ENCODE measurements at places on chromosomes 5 and 9.
A peak's percentile ranks its signal among the peaks of the same experiment; 100 is the strongest.

GRCh38 chr5:113900816-113901215 is 387.3 kb downstream of the YTHDC2 start:
- no peak for DNase-seq

DNA sequence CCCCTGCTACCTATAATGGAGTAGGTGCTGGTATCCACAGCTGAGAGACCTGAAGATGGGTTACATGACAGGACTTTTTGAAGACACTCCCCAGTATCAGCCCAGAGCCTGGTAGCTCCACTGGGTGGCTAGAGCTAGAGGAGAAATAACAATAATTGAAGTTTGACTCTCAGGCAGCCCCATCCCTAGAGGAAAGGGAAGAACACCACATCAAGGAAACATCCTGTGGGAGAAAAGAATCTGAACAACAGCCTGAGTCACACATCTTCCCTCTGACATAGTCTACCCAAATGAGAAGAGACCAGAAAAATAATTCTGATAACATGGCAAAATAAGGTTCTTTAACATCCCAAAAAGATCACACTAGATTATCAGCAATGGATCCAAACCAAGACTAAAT is 432.1 kb downstream of the CDH18 start:
- no peak for DNase-seq

DNA sequence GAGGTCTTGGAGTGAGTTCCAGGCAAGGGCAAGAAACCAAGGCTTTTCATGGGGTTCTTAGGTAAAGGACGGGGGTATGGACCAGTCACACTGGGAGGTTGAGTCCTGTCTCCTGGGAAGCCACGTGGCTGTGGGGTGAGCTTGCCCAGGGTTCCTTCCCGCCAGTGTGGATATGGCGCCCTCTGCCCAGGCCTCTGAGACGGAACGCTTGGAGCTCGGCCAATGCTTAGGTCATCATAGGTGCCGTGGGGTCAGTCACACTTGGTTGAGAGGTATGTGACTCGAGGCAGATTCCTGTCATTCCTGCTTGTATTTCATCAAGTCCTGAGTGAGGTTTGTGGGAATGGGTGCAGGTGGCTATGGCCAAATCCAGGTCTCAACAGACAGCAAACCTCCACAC is 46.2 kb downstream of the TENT4A start:
- peak; percentile 25 for DNase-seq

DNA sequence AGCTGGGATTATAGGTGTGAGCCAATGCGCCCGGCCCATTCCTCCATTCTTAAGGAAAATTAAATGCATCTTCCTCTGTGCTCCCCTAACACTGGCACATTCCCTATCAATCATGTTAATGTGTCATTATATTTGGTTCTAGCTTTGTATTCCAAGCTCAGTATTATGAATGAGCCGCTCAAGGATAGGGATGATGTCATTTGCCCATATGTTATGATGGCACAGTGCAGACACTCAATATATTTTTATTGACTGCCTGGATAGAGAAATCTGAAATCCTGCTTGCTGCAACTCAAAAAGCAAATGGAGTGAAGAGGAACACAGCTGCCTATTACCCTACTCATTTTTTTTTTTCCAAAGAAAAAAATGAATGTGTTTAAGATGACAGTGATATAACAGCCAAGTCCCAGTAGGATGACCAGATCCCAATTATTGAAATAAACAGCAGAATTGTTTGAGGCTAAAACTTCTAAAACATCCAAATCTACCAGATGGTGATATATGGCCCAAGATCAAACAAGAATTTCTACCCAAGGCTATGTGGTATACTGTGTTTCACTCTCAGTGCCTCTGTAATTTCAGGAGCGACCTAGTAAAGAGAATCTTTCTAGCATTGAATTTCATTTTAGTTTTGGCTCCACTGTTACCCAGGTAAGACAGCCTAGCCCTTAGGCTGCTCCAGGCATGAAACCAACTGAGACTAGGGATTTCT is 16.3 kb downstream of the SUSD1 start:
- no peak for DNase-seq

DNA sequence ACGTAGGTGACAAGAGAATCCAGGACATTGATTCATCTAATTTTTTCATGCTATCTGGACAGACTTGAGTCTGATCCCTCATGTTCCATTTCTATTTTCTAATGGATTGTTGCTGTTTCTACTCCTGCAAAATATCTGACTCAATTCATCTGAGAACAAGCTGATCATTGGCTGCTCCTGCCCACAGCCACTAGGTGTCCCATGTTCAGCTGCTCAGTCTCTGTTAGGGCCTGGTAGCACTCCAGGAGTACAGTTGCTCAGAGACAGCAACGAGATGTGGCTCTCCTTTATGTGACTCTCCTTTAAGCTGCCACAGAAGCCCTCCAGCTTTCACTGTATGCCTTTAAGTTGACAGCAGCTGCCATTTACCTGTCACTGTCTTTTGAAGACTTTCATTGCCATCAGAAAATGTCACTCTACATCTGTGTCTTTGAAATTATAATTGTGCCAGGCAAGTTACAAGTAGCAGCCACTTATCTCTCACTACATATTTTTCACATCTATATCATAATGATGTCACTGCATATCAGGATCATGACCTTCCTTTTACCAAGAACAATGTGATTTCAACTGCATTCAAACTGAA is 1944.2 kb upstream of the NUDT12 start:
- DNase-seq: peak; percentile 51

DNA sequence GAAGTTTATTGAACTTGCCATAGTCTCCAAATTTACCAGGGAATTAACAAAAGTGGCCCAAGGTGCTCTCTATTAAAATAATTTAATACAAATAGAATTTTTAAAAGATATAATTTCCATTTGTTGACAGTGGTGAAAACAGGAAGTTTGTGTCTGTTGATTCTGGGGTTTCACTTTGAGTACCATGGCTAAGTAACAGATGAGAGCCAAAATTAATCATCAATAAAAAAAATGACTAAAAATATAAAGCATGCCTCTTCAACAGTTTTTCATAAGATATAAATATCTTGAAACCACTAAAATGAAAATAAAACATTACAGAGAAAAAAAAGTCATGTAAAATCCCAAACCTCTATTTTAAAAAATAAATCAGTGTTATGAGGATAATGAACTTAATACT is 49.8 kb downstream of the SGCD start:
- no peak for DNase-seq

DNA sequence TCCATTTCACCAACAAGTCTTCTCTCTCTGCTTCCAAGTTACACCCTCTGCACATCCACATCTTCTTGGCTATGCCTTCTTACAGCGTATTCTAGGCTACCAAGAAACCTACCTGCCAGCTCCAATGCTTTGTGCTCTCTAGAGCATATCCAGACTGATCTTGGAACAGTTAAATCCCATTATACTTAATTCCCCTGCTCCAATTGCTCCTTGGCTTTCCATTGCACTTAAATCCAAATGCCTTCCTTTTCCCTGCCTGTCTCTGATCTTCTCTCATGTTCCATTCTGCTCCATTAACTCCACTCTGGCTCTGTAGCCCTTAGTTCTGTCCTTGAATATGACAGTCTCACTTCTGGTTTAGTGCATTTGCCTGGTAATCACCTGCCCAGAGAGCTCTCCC is 322.4 kb downstream of the LRRC70 start:
- DNase-seq: no peak

GRCh38 chr5:173523388-173523787 is 93.1 kb downstream of the BOD1 start:
- no peak for DNase-seq

DNA sequence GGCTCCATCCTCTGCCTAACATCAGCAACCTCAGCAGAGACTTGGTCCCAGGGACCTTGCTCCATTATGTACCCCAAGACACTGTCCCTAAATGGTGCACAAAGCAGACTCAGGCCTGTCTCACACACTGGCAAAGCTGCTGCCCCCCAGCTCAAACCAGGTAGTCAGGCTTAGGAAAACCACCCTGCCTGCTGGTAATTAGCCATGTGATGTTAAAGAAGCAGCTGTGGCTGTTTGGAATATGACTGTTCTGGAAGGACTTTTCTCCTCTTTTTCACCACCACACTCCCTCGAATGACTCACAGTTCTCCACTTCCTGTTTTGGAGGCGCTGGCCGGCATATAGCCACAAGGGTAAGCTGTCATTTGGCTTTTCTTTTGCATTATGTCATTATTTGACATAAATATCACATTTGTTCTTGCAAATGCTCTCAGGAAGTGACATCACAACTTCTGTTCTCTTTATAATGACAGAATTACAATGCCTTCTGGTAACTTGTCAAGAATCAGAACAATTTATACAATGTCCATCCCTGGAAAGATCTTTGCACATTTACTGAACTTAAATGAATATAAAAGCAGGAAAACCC is 113.9 kb downstream of the SUSD1 start:
- peak; percentile 98 for DNase-seq

GRCh38 chr5:145987856-145988255 is 51.5 kb downstream of the SH3RF2 start:
- no peak for DNase-seq

- DNase-seq: no peak
These were observed 822.3 kb downstream of the MTRR start for GRCh38 chr5:8691221-8691620.

- peak; percentile 93 for DNase-seq
These were observed 364.6 kb upstream of the TRPC7 start for GRCh38 chr5:136729901-136730355.

DNA sequence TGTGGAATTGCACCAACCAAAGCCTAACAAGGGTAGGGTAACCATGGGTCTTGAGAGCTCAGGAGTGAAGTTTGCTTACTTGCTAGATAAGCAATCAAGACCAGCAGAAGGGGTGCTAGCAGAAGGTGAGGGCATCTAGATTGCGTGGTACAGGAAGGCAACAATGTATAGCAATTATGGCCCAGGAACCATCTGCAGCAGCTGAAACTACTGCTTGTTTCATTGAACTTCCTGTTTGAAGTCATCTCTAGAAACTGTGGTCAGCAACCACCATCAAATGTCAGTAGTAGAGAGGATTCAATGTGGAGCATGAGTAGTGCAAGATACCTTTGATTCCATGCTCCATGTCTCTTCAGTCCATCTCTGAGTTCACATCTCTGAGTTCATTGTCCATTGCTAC is 462.1 kb upstream of the GRAMD2B start:
- DNase-seq: no peak

DNA sequence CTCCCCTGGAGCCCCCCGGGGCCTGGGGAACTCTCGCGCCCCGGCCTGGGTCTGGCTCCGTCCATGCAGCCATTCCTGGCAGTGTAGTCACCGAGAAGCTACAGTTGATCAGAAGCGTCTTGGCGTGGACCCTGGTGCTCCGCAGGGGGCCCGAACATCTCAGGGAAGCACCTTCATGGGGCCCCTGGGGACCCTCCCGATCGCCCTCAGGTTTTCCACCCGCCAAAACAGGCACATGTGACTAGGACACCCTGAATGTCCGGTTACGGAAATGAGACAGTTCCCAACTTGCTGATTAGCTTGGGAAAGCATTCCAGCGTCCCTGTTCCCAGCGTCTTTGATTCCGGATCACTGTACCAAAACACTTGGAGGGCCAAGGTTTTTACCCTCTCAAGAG is 472 bp downstream of the FBXO4 start:
- no peak for DNase-seq

DNA sequence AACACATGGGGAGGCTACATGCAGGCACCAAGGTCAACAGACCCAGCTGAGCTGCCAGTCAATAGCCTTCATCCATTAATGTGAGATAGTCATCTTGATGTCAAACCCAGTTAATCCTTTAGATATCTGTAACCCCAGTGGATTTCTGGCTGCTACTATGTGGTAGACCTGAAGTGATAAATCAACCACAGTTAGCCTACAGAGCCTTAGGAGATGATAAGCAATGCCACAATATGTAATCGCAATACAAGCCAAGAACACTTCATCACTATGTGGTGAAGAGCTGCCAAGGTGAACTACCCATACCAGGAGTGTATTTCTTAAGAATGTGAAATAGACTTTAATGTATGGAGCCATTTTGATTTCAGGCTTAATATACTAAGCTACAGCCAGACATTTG is 1175.5 kb downstream of the DTWD2 start:
- no peak for DNase-seq

DNA sequence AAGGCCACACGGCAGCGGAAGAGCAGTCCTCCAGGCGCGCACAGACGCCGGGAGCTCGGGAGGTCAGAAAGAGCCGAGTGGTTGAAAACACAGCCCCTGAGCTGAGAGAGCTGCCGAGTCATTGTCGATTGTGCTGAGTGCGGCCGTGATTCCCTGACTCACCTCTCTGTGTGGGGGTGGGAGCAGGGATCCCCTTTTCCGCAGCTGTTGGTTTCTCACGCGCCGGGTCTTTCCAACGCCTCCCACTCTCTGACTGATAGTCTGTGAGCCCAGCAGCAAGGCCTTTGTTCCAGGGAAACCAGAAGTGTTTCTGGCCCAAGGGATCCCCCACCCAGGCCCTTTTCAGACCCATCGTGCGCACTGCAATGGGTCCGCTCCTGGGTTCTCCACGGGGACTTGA is 97.3 kb downstream of the MRPL36 start:
- no peak for DNase-seq

DNA sequence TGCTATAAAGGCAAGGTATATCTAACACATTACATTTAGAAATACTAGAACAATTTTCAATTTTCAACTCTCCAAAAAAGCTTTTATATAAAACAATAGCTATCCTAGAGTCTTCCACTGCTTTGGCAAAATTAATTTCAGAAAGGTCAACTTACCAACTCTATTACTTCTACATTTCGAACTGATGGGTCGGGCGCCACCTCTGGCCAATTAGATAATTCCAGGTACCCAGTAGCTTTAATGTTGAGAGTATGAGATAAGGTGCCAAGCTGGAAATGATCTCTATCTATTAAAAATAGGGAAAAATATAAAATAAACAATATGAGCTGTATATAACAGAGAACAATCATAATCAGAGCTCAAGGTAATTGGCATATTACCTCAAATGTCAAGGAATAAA is 166.6 kb downstream of the AP3B1 start:
- DNase-seq: no peak

- no peak for DNase-seq
These were observed 263.9 kb downstream of the ICE1 start for GRCh38 chr5:5686356-5686755.

GRCh38 chr9:15498246-15498995 is 12.3 kb downstream of the PSIP1 start:
- no peak for DNase-seq

- no peak for DNase-seq
These were observed 8.3 kb upstream of the CCNO start for GRCh38 chr5:55241746-55242145.

DNA sequence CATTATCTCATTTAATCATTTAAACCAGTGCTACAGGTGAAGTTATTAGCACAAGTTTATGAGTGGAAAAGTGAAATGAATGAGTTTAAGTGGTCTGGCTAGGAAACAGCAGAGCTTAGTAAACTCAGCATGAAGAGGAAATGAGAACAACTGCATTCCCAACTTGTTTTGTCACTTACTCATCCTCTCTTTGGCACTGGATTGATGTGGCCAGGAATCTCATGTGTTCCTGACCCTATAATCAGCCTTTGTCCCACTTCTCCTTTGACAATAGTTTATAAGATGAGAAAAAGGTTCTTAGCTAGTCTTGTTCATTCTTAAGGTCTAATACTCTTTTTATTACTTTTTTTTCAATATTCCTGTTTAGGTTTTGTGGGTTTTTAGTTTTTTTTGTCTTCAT is 559.2 kb upstream of the TLE4 start:
- DNase-seq: no peak

- DNase-seq: no peak
These were observed 367.7 kb downstream of the CDK5RAP2 start for GRCh38 chr9:120212153-120212852.

GRCh38 chr5:32059761-32060530 is 114.2 kb downstream of the GOLPH3 start:
- peak; percentile 51 for DNase-seq

- DNase-seq: no peak
These were observed 1034.4 kb downstream of the CDH9 start for GRCh38 chr5:26003966-26004365.

- no peak for DNase-seq
These were observed 86.0 kb upstream of the TBC1D2 start for GRCh38 chr9:98341157-98342097.

Data from H4 (cell line).